ENCODE measurements at places on chromosomes 4 and X.
A peak's percentile ranks its signal among the peaks of the same experiment; 100 is the strongest.

DNA sequence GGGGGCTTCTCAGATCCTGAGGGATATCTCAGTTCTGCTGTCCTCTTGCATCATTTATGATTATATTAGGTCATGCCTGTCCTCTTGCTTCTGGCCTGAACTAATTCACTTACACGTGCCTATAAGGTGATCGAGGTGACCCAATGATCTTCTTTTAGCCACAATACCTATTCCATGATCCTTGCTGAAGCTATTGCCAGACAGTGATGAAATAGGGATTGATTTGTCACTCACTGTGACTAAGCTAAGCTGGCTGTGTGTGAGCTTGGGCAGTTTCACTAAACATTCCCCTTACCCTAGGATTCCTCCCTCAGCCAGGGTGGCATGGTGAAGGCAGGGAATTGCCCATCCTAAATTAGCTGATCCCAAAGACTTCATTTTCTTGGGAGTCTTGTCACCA lies 19.0 kb downstream of the HADH start:
- no peak for DNase-seq

- DNase-seq, result no peak
Observed at GRCh38 chr4:13530823-13531624, 13.3 kb downstream of the NKX3-2 start.

- no peak for DNase-seq
Observed at GRCh38 chr4:89497517-89498308, 190.1 kb upstream of the GPRIN3 start.

GRCh38 chr4:2388429-2389182 lies 29.8 kb downstream of the ZFYVE28 start:
- DNase-seq, result peak; percentile 20

DNA sequence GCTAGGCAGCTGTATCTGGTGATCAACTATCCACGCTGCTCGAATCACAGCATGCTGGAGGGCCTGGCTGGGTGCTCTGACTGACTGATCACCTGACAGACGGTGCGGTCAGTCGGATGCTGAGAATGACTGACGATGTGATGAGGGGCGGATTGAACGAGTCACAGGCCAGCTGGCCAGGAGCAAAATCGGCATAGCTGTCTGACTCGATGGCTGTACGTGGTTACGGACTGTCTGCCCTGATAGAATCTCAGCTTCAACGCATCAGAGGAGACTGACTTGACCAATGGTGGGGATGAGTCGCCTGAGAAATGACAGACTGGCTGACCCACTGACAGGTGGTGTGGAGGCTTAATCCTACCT lies 1.0 kb upstream of the SUV39H1 start:
- DNase-seq, result no peak

DNA sequence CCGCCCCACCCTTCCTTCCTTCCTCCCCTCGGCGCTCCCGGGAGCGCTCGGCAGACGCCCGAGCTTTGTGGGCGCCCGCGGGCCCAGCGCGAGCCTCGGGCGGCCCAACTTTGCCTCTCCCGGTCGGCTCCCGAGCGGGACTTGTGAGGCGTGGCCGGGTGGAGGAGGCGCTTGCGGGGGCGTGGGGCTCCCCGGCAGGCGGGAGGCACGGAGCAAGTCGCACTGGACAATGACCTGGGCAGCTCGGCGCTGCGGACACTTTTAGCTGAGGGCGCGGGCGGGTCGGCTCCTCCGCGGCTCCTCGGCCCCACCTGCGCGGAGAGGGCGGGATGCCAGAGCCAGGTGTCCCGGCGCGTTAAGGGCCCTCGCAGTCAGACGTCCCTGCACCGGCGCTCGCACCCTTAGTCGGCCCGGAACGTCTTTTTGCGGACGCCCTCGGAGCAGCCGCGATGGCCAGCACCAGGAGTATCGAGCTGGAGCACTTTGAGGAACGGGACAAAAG lies 385 bp downstream of the DCLK2 start:
- DNase-seq, result peak; percentile 70

DNA sequence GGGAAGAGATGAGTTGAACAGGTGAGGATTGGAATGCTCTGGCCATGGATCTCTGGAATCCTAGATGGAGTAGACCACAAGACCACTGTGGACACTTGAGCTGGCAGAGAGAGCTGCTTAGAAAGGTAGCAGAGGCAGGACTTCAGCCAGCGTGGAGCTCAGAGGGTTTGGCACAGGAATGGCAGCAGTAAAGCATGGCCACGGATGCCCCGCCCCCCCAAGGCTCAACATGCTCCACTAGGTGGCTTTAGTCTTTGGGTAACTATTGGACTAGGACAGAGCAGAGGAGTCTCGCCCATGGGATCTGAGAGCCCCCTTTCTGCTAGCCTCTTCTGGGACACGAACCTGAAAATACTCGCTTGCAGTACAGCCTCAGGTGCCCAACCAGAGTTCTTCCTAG lies 150.1 kb upstream of the NEIL3 start:
- DNase-seq, result no peak

GRCh38 chr4:113141901-113142346 lies 92.5 kb downstream of the ANK2 start:
- no peak for DNase-seq

GRCh38 chr4:88743696-88744095 lies 46.1 kb upstream of the NAP1L5 start:
- peak; percentile 20 for DNase-seq

DNA sequence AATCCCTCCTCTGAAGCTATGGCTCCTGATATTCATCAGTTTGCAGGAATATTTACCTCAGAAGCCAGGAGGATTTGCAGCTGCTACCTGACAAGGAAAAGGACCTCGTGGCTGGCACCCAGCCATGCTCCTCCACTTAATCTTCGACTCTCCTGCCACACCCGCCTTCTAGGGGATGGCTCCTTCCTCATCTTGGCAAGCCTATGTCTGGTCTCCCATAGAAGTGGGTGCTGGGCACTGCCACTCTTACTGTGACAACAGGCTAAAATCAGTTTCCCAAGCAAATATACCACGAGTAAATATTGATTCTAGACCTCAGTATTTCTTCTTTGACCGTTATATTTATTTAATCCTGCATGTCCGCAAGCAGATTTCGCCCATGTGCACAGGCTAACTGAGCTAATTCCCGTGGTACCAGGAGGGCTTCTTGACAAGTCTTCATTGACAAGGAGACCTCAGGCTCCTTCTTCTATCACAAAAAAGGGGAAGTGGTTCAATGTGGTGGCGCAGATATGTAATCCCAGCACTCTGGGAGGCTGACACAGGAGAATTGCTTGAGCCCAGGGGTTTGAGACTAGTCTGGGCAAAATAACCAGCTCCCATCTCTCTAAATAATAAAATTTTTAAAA lies 52.6 kb upstream of the DCTD start:
- no peak for DNase-seq

- no peak for DNase-seq
Observed at GRCh38 chrX:153777261-153778090, 3.4 kb upstream of the SRPK3 start.

DNA sequence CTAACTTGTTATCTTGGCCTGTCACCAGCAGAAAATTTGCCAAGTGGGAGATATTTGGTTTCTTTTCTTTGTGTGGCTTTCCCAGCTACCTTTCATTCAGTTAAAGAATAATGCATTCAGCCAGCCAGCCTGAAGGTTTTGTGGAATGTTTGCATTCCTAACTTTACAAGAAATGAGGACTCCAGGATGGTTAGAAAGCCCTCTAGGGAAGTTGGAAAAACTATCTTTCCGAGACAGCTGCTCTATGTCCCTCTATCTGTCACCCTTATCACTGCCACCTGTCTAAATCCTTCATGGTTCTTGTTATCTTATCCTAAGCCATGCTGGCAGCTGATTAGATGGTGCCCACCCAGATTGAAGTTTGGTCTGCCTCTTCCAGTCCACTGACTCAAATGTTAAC lies 384.2 kb downstream of the SH3BGRL start:
- DNase-seq, result no peak

DNA sequence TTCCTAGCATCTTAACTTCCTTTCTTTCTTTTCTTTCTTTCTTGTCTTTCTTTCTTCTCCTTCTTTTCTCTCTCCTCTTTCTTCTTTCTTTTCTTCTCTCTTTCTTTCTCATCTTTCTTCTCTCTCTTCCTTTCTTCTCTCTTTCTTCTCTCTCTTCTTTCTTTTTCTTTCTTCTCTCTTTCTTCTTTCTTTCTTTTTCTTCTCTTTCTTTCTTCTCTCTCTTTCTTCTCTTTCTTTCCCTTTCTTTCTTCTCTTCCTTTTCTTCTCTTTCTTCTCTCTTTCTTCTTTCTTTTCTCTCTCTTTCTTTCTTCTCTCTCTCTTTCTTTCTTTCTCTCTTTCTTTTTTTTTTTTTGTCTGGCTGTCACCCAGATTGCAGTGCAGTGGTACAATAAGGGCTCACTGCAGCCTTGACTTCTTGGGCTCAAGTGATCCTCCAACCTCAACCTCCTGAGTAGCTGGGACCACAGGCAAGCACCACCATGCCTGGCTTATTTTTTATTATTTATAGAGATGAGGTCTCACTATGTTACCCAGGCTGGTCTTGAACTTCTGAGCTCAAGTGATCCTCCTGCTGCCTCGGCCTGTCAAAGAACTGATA lies 17.5 kb downstream of the NMU start:
- no peak for DNase-seq

DNA sequence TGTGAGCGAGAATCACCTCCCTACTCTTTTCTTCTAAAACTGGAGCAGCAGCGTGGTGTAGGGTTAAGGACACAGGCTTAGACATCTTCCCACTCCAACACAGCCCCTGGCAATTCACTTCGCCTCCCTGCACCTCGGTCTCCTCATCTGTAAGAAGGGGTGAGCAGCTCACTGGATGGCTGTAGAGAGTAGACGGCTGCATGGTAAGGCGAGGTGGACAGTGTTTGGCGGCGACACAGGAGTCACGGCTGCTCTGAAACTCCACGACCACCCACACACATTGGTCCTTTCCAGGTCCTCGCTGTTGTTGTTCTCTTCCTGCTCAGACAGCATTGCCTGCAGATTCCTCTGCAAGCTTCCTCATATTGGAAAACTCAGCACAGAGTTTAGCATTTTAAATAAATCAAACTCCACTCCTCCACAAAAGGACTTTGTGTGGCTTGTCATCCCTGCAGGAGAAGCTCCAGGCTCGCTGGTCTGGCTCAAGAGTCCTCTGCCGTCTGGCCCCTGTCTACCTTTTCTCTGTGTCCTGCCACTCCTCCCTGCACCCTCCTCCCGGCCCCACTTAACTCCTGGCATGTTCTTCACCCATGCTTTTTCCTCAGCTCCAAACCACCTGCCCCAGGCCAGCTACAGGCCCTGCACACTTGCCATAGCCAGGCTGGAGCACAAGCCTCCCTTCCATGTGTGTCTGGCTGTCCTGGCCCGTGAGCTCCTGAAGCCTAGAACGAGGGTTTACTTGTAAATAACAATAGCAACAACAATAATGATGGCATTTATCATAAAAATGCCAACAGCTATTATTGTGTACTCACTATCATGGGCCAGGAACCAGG lies 41.3 kb upstream of the CRMP1 start:
- no peak for DNase-seq

DNA sequence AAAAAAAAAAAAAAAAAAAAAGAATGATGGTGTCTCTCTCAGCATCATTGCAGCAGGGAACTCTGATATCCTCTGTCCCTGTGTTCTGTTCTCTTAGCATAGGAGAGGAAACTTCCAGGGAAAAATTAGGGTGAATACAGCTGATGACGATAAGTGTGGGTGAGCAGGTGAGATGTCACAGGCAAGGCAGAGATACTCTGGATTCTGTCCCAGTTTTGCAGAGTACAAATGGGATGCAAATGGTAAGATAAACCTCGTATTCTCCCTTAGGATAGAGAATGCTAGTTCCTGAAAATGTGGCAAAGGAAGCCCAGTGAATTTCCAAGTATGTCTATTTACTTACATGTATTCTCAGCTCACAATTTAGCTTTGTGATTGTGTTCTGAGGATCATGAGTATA lies 671.6 kb upstream of the BOD1L1 start:
- DNase-seq, result no peak

- DNase-seq, result peak; percentile 15
Observed at GRCh38 chr4:79609817-79610216, 201.8 kb upstream of the GK2 start.

- DNase-seq, result no peak
Observed at GRCh38 chr4:106289737-106290136, 26.3 kb downstream of the TBCK start.

- no peak for DNase-seq
Observed at GRCh38 chr4:102501447-102501696, 213 bp downstream of the NFKB1 start.

GRCh38 chrX:1873671-1874070 lies 258.8 kb downstream of the ASMT start:
- DNase-seq, result no peak

GRCh38 chr4:138217567-138217966 lies 24.6 kb downstream of the SLC7A11 start:
- DNase-seq, result no peak

DNA sequence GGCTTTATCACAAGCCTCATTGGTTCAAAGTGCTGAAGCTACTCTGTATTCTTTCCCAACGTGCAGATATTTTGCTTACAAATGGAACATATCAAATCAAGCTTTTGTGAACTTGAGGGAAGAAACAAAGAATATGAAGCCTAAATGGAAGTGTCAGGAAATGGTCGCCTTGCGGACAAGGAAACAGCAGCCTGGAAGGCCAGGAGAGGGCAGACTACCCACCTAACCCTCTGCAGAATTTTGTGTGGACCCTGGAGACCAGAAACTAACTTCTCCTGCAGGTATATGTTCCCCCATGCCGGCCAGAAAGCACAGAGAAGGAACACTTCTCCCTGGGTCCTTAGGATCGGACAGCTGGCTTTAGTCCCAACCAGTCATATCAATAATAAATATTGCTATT lies 1425.8 kb downstream of the PCDH7 start:
- DNase-seq, result no peak

DNA sequence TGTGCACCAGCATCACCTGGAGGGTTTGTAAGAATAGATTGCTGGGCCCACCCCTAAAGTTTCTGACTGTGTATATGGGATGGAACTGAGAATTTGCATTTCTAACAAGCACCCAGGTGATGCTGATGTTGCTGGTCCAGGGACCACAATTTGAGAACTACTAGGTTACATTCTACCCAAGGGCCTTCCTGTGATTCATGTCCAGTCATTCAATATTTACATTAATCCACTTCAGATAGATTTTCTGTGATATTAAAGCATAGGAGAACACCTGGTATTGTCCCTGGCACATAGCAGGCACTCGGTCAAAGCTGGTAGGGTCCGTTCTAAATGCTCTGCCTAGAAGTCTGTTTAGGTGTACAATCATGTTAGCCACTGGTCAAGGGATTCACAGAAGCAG lies 19.5 kb upstream of the XPNPEP2 start:
- DNase-seq, result no peak

- DNase-seq, result no peak
Observed at GRCh38 chrX:39802354-39802753, 295.4 kb downstream of the BCOR start.

DNA sequence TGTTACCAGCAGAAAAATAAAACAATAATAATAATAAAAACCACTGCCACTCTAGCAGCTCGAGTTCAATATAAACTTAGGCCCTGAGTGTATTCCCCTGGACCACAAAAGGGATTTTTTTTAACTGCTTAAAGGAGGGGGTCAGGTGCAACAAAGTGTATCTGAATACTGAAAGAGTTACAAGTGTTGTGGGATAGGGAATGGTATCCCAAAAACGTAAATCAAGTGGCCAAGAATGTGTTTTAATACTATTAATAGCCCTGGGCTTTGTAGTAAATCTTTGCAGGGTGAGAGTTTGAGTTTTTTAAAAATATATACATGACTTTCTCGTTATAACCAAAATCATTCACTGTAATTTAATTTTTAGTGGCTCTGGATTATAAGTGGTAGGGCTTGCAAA lies 860.1 kb upstream of the INTU start:
- DNase-seq, result no peak

GRCh38 chr4:180926277-180926676 lies 1316.9 kb upstream of the TENM3 start:
- DNase-seq, result no peak

Measured in umbilical cord (tissue), 2 donors.